Activated CD4-positive, alpha-beta T cell treated with anti-CD3 and anti-CD28 coated beads, Interleukin-2, amount 10 ng/mL, durations not matched to agents 7 days and 5 days (primary cell): ENCODE measurements at places on chromosomes 4 and X. TPM values are rescaled to one million over a fixed set of nuclear protein-coding genes. Genes with fewer than 3 reads are reported as not detected.
A peak's percentile ranks its signal among the peaks of the same experiment; 100 is the strongest.

VEGFD gene
- not detected for total RNA-seq

FAM236B gene
- not detected for total RNA-seq

SPCS3 gene
- 186 TPM for total RNA-seq

UGT2A1 gene
- not detected for total RNA-seq

UGT8 gene
- total RNA-seq: 0.12 TPM

LINC00632 gene
- 14.3 TPM for total RNA-seq

LYAR gene
- 25.9 TPM for total RNA-seq

DMRTC1B gene
- total RNA-seq: 0.12 TPM

TBC1D9 gene
- total RNA-seq: 0.04 TPM

TRPC3 gene
- 0.85 TPM for total RNA-seq

- DNase-seq: no peak
Observed at GRCh38 chrX:133722756-133723155, 262.6 kb downstream of the GPC3 start.

- DNase-seq: no peak
Observed at GRCh38 chr4:106830879-106831278, 205.2 kb downstream of the DKK2 start.

GRCh38 chrX:129779086-129779672 lies 570 bp upstream of the SASH3 start:
- no peak for DNase-seq

GRCh38 chrX:85994228-85994627 lies 53.1 kb downstream of the CHM start:
- no peak for DNase-seq

- no peak for DNase-seq
Observed at GRCh38 chr4:110412354-110413065, 63.4 kb upstream of the ENPEP start.

- no peak for DNase-seq
Observed at GRCh38 chr4:74598611-74599325, 153.8 kb downstream of the AREG start.

GRCh38 chr4:67037504-67038227 lies 507.6 kb downstream of the CENPC start:
- no peak for DNase-seq

GRCh38 chr4:14783011-14783877 lies 219.0 kb upstream of the CPEB2 start:
- peak; percentile 10 for DNase-seq

DNA sequence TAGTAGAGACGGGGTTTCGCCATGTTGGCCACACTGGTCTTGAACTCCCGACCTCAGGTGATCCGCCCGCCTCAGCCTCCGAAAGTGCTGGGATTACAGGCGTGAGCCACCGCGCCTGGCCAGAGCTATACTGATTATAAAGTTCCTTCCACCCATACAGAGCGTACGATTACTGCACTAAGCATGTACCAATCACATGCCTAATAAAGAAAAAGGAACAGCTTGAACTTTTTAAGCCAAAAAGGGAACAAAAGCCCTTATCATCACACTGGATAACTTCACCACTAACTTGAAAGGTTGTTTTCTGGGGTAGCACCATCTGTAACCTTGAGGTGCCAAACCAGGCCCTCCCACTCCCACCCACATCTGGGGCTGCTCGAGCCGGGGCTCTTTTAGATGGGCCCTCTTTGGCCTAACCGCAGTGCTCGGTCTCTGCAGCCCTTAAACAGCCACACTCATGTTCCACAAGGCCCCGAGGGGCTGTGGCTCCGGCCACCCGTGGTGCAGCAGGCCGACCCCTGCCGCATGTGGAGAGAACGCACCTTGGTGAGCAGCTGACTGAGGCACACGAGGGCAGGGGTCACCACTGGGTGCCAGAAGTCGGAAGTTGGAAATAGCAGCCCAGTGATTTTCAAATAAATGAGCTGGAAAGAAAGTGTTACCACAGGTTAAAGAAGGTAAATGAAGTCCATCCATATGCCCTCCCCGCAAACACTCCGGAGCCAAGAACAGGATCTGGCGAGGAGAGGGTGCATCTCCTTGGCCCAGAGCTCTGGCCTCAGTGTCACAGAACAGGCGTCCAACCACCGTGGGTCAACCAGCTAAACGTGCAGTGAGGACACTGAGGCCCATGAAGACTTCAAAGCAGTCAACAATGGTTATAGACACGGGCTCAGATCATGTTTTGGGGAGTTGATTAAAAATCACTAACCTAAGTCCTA lies 18.4 kb downstream of the NOP14 start:
- DNase-seq: no peak

DNA sequence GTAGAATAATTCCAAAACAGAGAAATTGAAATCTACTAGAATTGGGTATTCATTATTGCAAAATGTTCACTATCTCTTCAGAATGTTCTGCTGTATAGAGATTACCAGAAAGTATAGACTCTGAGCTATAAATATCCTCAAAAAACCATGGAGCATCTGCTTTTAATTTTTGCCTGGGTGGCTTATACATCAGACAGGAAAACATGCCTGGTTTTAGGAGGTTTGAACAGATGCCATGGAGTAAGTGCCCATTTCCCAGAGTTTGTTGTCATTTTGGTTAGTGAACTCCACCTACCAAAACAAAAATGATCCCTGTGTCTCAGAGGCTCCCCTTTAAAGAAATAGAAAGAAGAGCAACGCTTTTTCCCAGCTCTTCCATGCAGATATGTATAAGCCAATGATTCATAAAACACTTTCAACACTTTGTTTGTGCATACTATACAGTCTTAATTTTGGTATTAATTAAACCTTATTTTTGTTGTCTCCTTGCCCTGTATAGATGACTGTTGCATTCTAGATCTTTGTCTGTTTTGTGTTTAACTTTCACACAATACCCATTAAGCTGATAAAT lies 68.7 kb downstream of the MEPE start:
- DNase-seq: no peak

DNA sequence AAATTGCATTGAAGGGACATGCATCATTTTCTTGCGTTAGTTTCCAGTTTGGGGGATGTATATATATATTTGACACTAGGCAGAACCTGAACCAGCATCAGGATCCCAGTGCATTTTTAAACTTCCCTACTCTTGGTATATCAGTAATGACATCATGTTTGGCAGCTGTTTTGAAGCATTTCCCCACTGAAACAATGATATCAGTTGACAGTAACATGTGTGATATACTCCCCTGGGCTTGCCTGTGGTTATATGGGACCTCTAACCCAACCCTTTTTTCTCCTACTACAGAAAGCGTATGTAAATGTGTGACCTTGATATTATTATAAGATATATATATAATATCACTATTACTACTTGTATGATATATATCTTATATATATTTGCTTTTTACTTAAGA lies 225.9 kb upstream of the CASK start:
- DNase-seq: no peak

DNA sequence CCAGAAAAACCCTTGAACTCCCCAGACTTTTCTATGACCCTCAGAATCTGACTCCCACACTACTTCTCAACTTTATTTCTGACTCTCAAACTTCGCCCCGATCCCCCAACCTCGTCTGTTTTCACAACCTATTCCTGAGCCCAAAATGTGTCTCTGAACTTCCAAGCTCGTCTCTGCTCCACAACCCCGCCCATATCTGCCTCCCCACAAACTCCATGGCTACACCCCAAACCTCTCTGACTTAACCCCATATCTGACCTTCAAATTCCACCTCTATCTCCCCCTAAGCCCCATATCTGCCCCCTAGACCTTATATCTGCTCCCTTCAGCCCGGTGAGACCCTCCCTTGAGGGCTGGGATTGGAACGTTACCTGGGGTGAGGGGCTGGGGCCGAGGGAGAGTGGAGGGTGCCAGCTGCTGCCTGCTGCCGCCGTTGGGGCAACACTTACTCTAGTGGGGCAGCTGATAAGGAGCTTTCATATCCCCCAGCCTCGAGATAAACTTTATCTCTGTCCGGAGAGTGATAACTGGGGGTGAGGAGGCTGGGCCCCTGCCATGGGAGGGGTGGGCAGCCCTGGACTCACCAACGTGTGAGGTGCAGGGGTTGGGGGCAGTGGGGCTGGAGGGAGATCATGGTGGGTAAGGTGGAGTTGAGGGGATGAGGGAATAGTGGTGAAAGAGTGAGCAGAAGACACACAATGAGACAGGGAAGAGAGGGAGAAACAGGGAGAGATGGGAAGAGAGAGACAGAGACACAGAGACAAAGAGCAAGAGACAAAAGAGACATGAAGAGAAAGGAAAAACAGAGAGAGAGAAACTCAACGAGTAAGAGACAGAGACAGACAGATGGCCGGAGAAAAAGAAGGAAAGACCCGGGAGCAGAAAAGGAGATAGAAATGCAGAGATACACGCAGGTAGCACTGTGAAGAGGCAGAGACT lies 1.4 kb downstream of the GATA1 start:
- no peak for DNase-seq

GRCh38 chr4:118410138-118410537 lies 57.3 kb upstream of the PRSS12 start:
- no peak for DNase-seq

GRCh38 chr4:78079726-78080430 lies 22.8 kb downstream of the FRAS1 start:
- DNase-seq: no peak

GRCh38 chrX:40273356-40274050 lies 175.7 kb upstream of the BCOR start:
- DNase-seq: no peak

DNA sequence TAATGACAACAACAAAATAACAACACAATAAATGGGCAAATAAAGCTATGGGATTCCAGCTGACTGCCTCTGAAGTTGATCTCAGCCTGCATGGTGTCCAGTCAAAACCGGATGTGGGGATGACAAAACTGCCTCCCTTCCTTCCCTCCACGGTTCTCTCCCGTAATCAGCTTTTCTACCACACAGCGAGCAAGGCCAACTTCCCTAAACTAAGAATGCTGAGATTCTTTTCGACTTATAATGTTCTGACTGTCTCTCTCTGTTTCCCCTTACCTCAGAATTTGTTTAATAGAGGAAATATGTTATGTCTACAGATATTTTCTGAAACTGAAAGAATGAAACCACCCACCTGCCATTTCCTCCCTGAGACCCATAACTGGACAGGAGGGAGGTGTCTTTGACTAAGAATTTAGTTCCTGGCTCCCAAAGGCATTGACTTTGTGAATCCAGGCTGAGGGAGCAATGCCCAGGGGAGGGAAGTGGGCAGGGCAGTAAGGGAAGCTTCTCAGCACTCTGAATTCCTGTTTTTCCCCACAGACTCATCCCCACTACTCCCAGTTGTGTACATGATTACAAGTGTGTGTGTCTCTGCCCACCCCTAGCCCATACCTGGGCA lies 1.0 kb upstream of the TLR1 start:
- DNase-seq: peak; percentile 29

DNA sequence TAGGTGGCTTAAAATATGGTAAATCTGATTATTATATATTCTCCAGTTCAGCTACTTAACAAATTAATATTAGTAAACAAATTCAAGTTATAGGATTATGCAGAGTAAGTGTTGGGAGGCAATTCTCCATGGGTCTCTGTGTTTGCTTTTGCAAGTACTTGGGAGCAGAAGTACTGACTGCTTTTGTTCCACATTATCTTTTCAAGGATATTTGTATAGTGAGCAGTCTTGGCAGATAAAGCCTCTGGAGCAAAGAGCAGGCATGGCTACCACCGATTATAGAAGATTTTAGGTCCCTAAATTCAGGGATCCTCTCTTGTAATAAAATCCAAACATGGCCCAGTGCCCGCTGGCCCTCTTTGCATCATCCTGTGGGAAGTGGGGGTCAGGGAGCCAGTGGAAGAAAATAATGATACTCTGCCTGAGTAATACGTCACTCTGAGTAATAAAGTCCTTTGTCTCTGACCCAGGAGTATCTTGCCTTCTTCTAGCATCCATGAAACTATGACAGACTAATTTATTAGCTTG lies 23.2 kb downstream of the NDNF start:
- DNase-seq: no peak
